ENCODE measurements at places on chromosomes 1 and 21.

DNA sequence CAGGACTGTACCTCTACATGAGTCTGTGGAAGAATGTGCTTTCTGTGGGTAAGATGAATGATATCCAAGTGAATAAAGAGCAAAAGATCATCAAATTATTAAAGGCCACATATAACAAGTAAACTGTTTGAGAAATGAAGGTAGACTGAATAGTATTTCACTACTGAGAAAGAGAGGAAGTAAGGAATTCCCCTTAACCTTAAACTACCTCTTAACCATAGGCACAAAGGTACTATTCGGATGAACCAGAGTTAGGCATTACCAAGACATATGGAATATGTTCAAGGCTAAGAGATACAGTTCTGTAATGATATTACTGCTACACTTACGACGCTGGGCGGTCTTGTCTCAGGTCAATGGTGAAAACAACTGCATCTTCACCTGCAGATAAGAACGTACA, 25.5 kb downstream of the DCAF8 start:
- DNase-seq: no peak

- DNase-seq: no peak
Observed at GRCh38 chr21:45780647-45781046, 137.1 kb downstream of the PCBP3 start.

DNA sequence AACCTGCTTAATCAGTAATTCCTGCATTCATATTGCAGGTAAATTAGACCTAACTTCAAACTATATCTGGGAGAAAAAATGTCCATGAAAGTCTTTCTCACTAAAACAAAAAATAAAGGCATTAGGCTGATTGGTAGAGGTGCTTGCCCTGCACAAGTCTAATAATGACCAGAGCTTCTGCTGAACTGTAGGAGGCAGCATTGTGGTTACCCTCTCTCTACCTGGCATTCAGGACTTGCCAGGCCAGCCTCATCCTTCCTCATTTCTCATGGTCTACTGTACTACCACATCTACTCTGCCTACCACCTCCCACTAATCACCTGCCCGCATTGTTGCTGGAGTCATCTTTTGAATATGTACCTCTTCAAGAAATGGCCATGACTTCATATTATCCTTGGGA, 60.8 kb upstream of the KRTAP11-1 start:
- DNase-seq: no peak

- no peak for DNase-seq
Observed at GRCh38 chr1:204505674-204506200, 10.5 kb upstream of the MDM4 start.

DNA sequence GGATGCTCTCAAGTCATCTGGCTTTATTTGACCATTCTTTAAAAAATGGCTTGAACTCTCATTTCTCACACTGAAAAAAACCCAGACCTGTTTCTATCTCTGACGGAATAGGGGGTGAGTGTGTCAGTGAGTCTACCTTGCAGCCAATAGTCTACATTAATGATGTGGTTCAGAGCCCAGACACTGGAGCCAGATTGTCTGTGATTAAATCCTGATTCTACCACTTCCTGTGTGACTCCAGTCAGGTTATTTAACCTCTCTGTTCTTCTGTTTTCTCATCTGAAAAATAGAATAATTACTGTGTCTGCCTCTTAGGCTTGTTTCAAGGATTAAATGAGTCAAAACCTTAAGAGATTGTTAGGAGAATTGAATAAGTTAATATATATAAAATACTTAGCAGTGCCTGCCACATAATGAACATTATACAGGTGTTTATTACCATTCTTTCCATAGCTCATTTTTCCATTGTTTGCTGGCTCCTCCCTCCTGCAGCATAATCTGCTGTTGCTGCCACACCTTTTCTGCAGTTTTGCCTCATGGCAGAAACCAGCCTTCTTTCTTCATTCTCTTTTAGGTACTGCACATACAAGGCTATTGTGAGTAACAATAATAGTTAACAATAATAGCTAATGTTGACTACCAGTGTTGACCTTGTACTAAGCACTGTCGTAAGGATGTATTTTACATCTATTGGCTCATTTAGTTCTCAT, 157.6 kb upstream of the IVNS1ABP start:
- peak; percentile 38 for DNase-seq

DNA sequence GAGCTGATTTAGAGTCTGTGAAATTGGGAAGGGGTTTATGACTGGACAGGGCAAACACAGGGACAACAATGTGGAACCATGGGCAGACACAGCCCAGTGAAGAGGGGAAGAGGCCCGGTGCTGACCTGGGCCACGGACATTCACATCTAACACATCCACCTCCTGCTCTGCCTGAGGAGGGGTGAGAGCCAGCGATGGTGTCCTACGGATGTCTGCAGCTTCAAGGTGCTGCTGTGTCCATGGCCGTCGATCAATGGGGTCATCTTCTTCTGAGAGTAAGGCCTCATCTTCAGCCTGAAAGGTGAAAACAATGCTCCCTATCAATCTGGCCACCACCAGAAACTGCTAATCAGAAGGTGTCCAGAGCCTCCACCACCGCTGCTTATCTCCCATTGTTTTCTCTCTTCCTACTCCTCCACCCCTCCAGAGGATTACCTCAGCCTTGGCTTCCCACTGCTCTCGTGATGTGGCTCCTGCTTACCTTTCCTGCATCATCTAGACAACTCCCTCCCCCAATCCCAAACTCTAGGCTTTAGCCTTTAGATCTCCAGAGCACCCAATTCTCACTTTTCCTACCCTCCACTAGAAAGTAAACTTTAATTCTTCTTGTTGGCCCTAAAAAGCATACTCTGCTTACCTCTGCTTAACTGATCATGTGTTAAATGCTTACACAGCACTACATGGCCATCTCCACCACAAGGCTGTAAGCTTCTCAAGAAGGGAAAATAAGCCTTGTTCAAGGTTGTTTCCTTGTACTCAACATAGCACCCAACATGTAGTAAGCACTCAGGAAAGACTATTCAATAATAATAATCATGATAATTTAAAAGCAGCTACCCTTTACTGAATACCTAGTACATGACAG, 24.0 kb upstream of the ADAM30 start:
- no peak for DNase-seq

DNA sequence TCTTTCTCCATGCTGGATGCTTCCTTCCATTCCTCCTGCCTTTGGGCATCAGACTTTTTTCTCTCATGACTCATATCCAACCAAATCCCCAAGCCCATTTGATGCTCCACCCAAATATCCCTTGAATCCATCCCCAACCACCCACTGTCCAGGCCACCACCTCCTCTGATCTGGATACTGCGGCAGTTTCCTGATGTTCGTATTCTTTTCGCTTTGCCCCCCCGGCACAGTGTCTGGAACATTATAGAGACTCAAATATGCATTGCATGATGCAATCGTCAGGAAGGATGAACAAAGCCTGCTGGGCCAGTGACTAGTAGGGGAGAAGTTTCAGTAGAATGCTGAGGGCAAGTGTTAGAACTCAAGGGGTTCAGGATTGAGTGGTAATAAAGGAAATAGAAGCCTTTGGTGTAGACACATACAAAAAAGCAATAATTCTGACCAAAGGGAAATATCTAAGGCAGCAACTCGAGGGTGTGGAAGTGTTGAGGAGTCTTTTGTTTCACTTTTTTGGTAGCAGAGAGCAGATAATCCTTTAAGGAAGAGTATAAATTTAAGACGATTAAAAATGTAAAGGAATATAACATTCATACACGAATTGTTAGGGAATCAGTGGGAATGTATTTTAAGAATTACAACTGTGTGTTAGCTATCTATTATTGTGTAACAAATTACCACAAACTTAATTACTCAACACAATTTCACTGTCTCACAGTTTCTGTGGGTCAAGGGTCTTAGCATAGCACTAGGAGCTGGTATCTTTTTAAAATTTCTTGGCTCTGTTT, 7.5 kb downstream of the S100A11 start:
- no peak for DNase-seq

GRCh38 chr21:42844411-42845113, 34.8 kb downstream of the WDR4 start:
- DNase-seq: no peak

DNA sequence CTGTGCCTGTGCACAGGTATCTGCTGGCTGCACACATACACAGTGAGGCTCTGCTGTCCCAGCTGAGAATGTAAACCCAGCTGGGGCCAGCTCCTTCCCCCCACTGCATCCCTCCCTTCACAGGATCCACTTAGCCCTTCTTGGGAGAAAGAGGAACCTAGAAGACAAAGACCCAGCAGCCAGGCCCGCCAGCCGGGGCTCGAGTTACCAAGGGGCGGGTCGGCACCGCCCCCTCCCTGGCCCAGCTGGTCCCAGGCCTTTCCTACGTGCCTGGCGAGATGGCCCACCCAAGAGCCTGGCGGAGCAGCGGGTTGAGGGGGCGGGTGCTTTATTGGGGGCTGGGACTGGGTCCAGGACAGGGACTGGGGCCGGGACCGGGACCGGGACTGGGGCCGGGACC, 2.1 kb downstream of the SH3BGRL3 start:
- peak; percentile 11 for DNase-seq

DNA sequence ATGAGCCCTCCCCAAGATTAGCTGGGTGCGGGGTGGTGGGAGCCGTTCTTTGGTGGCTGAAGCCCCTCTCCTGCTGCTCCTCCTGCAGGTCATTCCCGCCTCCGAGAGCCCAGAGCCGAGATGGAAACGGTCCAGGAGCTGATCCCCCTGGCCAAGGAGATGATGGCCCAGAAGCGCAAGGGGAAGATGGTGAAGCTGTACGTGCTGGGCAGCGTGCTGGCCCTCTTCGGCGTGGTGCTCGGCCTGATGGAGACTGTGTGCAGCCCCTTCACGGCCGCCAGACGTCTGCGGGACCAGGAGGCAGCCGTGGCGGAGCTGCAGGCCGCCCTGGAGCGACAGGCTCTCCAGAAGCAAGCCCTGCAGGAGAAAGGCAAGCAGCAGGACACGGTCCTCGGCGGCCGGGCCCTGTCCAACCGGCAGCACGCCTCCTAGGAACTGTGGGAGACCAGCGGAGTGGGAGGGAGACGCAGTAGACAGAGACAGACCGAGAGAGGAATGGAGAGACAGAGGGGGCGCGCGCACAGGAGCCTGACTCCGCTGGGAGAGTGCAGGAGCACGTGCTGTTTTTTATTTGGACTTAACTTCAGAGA, 448 bp downstream of the G0S2 start:
- peak; percentile 31 for DNase-seq

GRCh38 chr1:114609826-114610225, 28.4 kb upstream of the BCAS2 start:
- DNase-seq: no peak

DNA sequence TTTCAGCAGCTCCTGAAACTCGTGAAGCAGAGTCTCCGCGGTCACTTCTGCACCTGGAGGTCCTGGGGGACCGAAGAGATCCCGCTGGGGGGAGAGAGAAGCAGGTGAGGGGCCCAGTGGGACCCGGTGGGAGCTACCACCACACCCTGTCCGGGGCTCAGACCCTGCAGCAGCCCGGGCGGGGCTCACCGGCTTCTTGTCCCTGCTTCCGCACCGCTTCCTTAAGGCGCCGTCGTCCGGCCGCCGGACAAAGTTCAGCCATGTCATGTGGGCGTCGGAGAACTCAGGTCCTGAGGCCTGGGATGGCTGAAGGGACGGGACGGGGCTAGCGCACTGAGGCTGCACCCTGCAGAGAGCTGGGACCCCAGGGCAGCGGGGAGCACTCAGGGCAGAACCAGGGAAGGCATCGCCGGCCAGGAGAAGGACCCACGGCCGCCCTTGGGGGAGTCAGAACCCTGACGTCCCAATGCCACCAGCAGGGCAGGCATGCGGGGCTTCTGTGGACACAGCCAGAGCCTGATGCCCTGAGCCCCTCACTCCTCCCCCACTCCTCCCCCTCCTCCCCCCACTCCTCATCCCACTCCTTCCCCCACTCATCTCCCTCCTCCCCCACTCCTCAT, 2.2 kb downstream of the C1QTNF12 start:
- DNase-seq: peak; percentile 75

DNA sequence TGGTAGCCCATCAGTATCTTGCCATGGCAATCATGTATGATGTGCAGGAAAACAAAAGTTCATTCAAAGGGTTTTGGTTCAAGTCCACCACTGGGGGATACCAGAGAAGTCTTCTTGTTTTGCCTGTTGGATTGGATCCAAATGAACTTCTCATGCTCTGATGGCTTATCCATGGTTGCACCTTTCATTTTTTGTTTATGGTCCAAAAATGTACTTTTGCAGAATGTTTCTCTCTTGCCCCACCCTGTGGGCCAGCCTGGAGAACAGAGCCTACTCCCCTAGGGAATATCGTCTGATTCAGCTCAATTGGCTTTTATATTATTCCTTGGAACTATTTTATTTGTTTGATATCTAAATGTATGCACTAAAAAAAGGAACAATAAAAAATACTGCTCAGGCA, 20.1 kb upstream of the CLCA1 start:
- DNase-seq: no peak

DNA sequence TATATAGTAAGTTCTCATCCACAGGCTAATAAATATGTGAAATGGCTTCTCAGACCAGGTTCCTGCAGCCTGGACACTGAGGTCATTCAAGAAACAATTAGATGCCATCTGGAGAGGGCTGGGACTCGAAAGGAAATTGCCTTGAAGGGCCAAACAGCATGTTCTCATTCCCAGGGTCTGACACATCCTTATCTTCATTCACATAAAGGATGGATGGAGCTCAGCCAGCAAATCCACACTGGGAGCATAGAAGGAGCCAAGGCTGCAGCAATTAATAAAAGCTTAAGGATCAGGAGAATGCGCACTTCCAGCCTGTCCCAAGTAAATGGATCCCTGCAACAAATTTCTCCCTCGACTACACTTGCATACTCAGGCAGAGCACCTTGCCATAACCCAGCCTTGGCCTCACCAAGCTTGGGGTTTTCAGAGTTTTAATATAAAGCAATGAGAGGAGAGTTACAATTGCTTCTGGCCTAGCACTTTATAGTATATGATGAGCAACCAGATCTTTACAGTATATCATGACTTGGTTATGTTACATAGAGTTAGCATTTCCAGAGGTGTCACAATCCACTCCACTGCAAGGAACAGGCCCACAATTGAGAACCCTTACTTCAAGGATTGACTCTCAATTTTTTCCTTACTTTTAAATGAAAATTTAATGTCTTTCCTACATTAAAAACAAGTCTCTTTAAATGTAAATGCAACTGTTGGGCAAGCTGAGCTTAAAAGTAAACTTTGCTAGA, 55.9 kb downstream of the BCAR3 start:
- DNase-seq: no peak

DNA sequence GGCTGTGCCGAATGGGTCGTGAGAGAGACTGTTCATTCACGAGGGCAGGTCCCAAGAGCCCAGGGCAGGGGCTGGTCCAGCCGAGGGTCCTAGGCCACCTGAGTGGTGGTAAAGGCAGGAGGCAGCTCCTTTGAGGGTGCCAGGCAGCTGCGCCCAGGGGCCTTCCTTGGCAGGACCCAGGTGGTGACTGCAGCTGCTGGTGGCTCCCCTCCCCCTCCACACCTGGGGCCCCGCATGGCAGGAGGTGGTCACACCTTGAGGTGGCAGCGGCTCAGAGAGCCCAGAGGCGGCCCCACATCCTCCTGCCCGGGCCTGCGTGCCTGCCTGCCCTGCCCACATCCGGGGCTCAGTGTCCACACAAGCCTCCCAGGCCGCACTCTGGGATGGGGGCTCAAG, 9.8 kb upstream of the PLCH2 start:
- DNase-seq: no peak

All from transverse colon (tissue), 4 donors.